Hematopoietic multipotent progenitor cell treated with erythropoietin and hydrocortisone succinate and interleukin-3 and kit ligand, for 6 days (in vitro differentiated cells): ENCODE measurements at places on chromosomes 1 and 21.

DNA sequence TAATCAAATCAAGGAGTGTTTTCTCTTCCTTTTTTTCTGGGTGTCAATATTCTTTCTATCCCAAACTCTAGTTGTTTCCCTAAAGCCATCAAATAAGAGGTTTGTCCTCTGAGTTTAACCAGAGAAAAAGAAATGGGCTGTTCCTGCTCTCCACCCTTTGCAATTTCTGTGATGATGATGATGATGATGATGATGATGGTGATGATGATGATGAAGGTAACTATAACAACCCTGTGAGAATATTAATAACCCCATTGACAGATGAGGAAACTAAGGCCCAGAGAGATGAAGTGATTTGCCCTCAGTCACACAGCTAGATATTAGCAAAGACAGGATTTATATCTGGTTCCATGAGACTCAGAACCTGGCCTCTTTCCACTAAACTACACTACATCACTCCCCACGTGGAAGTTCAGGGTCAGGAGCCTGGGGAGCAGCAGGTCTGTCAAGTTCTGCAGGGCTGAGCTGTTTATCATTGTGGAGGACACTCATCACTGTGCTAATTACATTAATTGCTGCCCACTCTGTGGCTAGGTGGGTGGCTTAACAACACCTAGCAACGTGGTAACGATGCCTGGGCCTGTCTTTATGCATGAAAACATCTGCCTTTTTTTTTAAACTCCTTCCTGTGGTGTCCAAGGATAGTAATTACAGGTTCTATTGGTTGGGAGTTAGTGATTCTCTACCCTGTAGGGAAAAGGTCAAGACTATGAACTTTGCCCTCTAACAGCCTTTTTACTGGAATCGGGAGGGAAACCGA is 19.0 kb upstream of the JUN start:
- no peak for DNase-seq

GRCh38 chr1:245481261-245481660 is 326.5 kb downstream of the KIF26B start:
- DNase-seq: no peak

- no peak for DNase-seq
Measured at GRCh38 chr1:184892116-184892515, 82.2 kb downstream of the NIBAN1 start.

GRCh38 chr21:45156459-45156858 is 82.1 kb downstream of the ADARB1 start:
- no peak for DNase-seq

- peak; percentile 21 for DNase-seq
Measured at GRCh38 chr1:160219062-160219929, 14.1 kb downstream of the PEA15 start.

DNA sequence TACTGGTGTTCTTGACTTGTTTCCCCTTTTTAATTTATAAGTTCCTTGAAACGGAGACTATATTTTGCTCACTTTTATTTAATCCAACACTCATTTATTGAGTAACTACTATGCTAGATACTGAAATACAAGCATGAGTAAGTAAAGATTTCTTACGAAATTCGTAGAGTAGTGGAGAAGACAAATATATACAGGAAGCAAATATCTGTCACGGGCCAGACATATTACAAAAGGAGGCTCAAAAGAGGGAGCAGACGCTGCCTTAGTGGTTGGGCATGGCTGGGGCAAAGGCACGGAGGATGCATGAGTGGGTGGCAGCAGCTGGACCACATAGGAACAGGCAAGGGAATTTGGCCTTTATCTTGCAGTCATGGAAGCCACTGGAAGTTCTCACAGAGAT is 6.8 kb downstream of the NCF2 start:
- peak; percentile 49 for DNase-seq

- DNase-seq: no peak
Measured at GRCh38 chr1:83497563-83497962, 501.4 kb downstream of the TTLL7 start.

DNA sequence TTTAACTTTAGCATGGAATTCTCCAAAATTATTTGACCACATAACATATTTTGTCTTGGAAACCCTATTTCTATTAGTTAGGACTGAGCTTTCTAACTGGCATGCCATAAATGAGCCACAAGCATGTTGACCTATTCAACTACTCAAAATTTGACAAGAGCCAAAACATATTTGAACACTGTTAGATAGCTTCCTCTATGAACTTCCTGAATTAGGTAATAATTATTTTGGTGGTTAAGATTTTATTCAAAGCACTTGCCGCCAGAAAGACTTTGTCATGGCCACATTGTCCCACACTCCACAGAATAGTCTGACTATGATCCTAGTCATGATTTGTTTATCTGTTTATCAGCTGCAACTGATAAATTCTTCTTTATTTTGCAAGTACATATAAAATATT is 23.1 kb upstream of the CTPS1 start:
- DNase-seq: no peak

GRCh38 chr1:91781371-91781825 is 104.6 kb downstream of the TGFBR3 start:
- no peak for DNase-seq

GRCh38 chr1:211259638-211260126 is 516 bp downstream of the RCOR3 start:
- DNase-seq: peak; percentile 82

DNA sequence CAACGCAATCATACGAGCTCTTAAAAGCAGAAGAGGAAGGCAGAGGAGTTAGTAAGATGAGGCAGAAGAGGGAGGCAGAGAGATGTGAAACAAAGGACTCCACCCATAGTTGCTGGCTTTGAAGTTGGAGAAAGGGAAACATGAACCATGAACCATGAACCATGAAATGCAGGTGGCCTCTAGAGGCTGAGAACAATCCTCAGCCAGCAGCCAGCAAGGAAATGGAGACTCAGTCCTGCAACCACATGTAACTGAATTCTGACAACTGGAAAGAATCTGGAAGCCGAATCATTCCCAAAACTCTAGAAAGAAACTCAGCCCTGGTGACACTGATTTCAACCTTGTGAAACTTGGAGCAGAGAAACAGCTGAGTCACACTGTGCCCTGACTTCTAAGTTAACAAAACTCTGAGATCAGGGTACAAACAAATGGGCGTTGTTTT is 10.1 kb downstream of the DIPK1A start:
- peak; percentile 39 for DNase-seq

- no peak for DNase-seq
Measured at GRCh38 chr1:246588159-246588721, 22.0 kb downstream of the CNST start.

- peak; percentile 54 for DNase-seq
Measured at GRCh38 chr1:109389638-109390341, 7.9 kb downstream of the SORT1 start.

DNA sequence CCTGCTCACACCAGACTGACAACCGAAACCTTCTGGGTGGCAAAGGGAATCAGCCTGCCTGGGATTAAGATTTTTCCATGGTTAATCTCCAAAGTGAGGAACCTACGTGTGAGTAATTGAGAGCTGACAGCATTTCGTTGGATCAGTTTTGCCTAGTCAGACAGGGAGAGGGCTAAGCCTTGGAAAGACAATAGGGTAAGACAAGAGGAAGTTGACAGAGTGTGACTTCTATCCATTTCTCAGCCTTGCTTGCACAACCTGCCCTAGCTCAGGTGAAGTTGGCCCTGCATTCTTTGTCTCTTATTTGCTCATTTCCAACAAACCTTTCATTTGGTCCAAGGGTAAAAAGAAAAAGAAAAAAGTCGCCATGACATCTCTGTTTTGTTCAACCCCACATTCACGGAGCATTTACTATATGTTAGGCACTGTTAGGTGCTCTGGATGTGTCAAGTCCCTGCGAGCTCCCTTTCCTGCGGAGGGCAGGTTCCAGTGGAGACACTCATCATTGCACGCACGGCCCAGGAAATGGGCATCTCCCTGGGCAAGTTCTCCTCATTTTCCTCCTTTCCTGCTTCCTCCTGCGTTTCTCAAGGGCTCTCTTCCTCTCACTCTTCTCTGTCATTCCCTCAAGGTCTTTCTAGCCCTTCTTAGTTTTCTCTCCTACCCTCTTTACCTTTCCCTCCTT is 23.3 kb downstream of the KIRREL1 start:
- no peak for DNase-seq

- DNase-seq: no peak
Measured at GRCh38 chr1:46173361-46173856, 1.5 kb upstream of the TSPAN1 start.

GRCh38 chr1:62084310-62084890 is 110.2 kb upstream of the L1TD1 start:
- DNase-seq: peak; percentile 47

DNA sequence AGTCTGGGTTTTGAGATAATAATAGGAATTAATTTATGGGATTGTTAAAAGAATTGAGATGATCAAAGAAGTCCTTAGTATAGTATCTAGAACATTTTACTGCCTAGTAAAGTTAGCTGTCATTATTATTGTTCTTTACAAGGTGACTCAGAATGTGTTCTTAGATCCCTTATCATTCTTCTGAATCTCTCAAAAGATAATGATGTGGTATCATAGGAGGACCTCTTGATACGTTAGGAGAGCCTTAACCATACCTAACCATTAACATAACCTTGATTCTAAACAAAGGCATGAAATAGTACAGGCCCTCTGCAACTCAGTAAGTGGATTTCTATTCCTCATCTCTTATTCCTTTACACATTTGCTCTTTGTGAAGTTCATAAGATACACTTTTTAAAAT is 246.6 kb upstream of the CACYBP start:
- DNase-seq: no peak

DNA sequence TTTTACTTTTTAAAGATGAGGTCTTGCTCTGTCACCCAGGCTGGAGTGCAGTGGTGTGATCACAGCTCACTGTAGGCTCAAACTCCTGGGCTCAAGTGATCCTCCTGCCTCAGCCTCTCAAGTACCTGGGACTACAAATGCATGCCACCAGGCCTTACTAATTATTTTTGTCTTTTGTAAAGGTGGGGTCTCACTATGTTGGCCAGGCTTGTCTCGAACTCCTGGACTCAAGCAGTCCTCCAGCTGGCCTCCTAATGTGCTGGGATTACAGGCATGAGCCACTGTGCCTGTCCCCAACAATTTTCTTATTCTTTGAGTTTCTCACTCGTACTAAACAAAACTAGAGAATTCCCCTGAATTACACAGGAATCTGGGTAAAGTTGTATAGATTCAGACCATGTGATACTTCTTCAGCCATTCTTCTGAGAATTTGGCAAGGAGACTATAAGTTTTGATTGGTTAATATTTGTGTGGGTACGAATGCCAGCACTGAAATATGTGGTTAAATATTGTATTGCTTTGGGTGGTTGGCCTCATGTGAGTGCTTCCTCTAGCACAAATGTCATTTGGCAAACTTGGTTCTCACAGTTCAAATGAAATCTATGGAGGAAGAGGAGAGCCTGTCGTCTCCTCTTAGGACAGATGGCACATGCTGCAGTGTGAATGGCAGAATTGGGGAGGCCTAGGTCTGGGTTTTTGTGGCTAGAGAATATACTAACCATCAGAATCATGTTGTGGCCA is 104.9 kb downstream of the RUNX1 start:
- no peak for DNase-seq

- DNase-seq: no peak
Measured at GRCh38 chr1:45198185-45198584, 8.2 kb downstream of the ZSWIM5 start.

DNA sequence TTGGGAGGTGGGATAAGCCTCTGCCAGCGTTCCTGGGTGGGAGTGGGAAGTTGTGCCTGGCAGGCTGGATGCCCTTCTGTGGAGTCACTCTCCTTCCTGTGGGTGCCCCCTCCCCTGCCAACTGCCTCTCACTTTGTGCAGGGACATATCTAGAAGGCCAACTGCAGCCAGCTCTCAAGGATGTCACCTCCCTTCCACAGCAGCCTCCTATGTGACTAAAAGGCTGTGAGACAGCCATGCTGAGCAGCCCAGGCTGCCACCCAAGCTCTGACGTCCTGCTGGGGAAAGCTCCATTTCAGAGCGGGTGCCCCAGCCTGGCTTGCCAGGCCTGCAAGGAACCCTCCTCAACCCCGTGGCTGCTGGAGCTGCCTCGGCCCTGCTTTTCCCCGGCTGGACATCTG is 19.6 kb upstream of the SLC26A9 start:
- no peak for DNase-seq

DNA sequence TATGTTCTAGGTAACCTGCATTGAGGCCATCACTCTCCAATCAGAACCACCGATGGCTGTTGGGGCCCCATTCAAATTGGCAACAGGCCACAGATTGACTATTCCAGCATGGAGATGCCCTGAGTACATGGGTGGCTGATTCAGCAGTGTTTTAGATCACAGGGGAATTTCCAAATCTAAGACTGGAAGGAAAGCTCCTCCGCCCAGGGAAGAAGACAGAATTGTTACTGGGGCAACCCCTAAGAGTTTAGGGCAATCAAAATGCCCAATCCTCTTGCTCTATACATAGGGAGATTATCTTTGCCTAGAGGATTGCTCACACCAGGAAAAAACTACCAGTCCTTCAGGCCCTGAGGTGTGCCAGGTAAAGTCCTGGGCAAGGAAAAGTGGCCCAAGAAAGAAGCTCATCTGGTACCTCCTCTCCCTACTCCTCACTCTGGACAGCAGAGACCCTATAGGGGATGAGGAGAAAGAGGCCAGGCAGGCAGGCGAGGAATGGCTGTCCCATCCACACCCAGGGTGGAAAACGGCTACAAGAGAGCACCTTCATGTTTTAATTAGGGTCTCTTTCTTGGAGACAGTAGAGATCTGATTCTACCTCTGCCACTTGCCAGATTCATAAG is 5.8 kb downstream of the S100A8 start:
- DNase-seq: no peak

DNA sequence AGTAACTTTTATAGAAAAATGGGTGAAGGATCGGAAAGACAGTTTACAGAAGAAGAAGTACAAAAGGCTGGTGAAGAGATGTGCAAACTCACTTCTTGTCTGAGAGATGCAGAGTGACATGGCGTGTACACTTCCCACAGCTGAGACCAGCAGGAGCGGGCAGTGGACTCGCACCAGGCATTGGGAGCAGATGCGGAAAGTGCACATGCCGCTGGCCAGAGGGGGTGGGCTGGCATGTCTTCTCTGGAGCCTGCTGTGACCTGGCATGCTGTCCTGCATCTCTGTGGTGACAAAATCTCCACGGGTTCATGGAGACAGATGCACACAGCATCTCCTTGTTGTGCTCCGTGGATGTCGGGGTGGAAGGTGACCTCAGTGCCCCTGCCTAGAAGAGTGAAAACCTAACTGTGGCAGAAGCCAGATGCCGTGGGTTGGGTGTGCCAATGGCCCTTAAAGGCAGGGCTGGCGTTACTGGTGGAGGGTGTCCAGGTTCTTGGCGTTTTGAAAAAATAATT is 128.6 kb upstream of the COL6A1 start:
- DNase-seq: no peak

DNA sequence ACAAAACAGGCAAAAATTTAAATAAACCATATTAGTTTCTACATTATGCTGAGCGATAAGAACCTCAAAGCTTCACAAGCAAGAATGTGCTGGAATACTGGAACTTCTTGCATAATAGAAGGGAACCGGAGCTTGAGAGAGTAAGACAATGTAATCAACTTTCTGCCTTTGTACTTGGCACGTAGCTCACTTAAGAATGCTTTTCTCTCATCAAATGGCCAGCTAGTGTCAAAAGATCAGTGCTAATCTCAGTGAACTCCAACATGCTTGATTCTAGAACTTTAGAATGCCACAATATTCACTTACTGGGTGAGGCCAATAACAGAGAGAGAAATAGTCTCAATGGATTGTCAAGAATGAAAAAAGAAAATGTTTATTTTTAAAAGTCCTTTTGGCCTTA is 486.1 kb upstream of the LRRC7 start:
- no peak for DNase-seq
